ENCODE measurements at places on chromosomes 7 and 10.
A peak's percentile ranks its signal among the peaks of the same experiment; 100 is the strongest.

- DNase-seq, result no peak
Observed at GRCh38 chr10:130962240-130963051, 349.1 kb downstream of the TCERG1L start.

GRCh38 chr7:7570584-7570983, 3.9 kb downstream of the MIOS start:
- DNase-seq, result no peak

GRCh38 chr10:24623383-24623782, 100.3 kb downstream of the ARHGAP21 start:
- DNase-seq, result no peak

DNA sequence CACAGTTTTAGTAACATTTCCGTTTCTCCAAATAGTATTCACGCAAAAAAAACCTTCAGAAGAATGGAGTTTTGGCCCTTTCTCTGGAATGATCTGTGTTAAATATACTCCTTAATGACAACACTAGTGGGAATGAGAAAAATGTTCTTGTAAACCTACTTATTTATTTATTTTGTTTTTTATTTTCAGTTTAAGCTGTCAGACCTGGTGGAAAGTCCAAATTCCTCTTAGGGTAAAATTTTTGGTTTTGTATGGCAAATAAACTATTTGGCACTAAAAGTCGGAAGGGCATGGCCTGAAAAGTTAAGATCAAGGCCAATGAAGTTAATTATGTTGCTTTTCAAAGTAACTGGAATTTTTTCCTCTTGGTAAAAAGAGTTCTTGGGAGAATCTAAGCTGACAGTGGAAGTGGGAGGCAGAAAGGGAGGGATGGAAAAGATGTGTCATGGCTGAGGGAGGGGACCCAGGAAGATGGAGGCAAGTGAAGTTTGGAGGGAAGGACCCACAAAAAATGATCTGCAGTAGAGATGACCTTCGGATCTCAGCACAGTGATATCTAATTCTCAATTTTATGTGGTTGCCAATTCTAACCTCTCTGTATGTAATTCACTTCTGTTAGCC, 33.5 kb upstream of the VPS41 start:
- no peak for DNase-seq

DNA sequence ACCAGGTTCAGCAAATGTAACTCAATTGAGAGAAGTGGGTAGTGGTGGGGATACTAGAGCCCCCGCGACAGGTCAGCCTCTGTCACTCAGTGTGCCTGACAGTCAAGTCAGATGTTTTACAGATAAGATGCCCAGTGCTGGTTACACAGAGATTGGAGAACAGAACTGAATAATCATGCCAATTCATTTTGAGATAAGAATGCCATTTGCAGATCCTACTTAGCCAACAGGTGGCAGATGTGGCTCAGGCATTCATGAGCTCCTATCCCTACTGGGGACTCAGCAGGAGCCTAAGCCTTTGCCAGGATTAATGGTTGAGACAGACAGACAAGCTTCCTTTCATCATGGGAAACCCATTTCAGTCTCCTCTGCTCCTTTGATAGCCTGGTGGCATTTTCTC, 137.8 kb downstream of the MAPK8 start:
- peak; percentile 25 for DNase-seq

- no peak for DNase-seq
Observed at GRCh38 chr7:155254018-155254417, 43.7 kb upstream of the INSIG1 start.

DNA sequence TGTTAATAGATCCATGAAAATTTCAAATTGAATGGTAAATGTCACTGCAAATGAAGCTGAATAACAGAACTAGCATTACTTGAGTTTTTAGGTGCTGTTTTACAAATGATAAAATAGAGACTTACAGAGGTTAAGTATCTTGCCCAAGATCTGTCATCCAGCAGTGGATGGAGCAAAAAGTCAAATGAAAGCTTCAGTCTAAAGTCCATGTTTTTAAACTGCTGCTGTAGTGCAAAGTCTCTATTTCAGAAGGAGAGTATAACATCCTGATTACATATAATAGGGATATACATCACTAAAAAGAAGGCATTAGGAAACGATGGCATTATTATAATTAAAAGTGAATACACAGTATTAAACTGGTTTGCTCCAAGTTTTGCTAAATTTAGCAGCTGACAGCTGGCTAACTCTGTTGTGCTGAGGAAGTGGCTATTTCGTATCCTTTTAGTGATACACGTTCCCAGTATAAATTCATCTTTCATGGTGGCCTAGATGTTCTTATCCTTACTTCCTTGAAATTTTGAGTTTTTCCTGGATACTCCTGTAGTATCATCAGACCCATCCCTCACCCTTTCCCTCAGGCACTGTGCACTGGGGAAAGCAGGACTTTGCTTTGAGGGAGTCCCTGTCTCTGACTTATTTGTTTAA, 603.2 kb downstream of the MAGI2 start:
- DNase-seq, result no peak

GRCh38 chr7:24572393-24572996, 757 bp upstream of the PALS2 start:
- peak; percentile 21 for DNase-seq

DNA sequence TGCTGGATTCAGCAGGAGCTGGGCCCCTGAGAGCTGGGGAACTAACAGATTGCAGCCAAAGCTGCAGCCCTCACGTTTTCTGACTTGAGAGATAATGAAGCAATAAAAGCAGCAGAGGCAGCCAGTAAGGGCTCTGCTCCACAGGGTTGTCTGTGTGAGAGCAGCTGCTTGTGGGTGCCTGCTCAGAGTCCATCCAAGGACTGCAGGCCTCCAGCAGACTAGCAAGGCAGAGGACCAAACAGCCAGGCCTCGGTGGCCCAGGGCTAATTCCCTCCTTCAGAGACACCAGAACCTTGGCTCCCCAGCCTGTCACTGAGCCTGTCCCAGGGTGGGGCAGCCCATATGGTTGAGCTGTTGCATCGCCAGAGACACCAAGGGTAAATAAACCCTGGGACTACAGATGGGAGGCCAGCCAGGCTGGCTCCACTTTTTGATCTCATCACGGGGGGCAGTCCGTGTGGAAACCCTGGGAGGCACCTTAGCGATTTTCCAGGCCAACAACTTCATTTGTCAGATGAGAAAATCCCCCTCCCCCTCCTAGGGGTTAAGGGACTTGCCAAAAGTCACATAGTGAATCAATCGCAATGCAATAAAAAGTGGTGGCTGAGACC, 229.2 kb downstream of the WDR11 start:
- no peak for DNase-seq

- peak; percentile 81 for DNase-seq
Observed at GRCh38 chr7:42770114-42770513, 141.8 kb downstream of the C7orf25 start.

Measured in fibroblast of skin of right quadriceps (primary cell).